ENCODE measurements at places on chromosomes 2 and 18.
A peak's percentile ranks its signal among the peaks of the same experiment; 100 is the strongest.

DNA sequence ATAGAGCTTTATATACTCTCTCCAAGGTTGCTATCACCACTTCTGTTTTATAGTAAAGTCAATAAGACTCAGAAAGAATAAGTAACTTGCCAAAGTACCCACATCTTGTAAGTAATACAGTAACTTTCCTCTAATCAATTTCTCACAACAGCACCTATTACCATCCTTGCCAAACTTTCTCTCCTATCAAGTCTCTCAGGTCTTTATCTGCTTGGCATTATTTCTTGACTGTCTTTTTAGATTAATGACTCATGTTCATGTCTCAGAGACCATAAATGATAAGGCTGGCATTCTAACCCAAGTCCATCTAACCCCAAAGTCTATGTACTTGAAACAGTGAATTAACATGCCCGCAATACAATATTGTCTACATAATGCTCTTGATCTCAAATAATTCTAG, 618.0 kb upstream of the ZEB2 start:
- DNase-seq = no peak

GRCh38 chr2:162768656-162769055, 69.9 kb downstream of the KCNH7 start:
- DNase-seq = no peak

GRCh38 chr2:151182396-151182795, 79.3 kb downstream of the RBM43 start:
- DNase-seq = no peak

DNA sequence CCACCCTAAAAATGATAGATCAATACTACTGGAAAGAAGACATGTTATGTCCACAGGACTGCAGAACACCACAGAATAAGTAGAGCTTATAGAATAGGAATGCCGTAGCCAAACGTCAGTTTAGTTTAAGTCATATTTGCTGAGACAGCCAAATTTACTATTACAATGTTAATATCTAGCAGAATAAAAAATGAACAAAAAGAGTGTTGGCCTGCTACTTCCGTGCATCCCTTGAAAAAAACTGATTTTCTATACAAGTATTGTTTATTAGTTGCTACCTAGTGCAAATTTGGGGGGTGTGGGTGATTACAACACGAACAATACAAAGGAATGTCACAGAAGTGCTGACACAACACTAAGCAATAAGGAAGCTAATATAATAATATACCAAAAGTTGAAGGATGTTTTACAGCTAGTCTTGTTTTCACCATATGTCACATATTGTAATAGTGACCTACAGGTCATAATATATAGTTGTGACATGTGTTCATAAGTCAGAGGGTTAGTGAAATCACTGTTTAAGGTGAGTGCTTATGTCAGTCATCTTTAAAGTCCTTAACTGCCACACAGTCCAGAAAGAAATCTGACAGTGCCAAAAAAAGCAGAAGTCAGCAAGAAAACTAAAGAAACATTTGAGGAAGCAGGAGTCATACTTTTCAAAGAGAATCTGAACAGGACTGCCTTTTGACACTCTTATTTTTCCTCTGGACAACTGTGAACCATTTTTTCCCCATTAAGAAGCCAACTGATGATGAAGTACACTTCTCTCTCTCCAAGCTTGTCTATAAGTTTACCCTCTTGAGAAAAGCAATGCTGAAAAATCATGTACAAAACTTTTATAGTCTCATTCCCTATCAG, 376.4 kb downstream of the ZEB2 start:
- peak; percentile 86 for DNase-seq

DNA sequence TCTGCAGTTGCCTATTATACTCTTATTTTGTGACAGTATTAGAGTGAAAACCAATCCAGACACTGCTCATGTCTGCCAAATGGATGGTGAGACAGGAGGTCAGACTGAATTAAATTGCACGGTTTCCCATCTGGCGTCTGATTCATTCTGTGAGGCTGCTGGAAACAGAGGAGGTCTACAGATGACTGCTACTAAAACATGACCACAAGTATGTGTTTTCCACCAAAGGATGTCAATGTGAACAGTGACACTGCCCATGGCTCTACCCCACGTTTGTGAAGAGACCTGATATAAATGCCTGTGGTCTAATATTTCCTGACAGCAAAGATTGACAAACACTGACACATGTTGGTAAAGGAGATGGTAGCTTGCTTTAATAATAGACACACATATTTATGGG, 104.3 kb upstream of the ST6GAL2 start:
- DNase-seq = no peak

DNA sequence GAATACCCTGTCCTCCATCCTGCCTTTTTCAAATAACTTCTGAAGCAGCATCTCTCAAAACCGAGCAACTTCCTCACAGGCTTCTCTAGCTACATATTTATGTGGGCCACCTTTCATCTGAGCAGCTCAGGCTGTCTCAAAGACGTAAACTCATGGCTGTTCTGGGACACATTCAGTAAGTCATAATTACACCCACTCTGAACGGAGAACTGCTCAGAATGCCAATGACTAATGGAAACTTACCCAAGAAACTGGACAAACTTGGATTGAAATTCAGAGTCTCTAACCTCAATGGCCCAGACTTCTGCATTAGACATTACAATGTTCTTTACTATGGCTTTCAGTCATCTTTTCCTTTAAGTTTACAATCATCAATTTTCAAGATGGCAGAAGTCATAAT, 145.2 kb downstream of the RAD51AP2 start:
- DNase-seq = no peak

DNA sequence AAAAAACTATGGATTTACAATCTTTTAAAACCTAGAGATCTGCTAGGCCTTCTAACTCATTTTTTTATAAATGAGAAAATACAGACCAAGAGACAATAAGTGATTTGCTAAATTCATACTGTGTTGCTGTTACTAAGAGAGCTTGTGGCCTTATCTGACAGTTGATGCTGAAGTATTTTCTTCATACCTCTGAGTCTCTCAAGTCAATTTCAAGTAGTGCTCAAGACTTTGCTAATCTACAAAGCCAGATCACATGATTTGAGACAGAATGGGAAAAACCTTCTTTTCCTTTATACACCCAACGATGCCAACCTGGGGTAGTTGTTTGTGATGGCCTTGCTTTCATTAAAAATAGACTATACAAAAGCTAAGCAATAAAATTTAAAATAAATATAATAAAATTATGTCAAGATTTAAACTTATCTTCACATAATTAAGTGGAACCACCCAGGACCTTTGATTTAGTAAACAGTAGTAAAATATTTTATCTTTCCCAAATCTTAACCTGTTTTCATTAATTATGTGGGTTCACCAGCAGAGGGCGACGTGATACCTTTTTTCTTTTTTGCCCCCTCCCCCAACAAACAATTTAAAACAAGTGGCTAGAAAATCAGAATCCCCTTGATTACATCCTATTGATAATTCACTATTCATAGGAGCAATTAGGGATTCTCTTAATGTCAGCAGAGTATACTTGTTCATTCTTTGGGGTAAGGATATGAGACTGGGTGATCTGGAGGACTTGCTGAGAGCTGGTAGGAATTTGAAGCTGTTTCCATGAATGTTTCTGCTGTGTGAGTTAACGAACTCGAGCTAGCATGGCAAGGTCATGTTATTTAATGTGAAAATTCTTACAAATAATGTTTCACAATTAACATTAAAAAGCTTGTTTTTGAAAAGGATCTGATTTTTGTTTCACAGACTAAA, 49.6 kb upstream of the SLC5A7 start:
- DNase-seq = peak; percentile 21

GRCh38 chr2:64277101-64277849, 133.1 kb upstream of the PELI1 start:
- no peak for DNase-seq

GRCh38 chr18:34121200-34121721, 103.5 kb downstream of the NOL4 start:
- no peak for DNase-seq

DNA sequence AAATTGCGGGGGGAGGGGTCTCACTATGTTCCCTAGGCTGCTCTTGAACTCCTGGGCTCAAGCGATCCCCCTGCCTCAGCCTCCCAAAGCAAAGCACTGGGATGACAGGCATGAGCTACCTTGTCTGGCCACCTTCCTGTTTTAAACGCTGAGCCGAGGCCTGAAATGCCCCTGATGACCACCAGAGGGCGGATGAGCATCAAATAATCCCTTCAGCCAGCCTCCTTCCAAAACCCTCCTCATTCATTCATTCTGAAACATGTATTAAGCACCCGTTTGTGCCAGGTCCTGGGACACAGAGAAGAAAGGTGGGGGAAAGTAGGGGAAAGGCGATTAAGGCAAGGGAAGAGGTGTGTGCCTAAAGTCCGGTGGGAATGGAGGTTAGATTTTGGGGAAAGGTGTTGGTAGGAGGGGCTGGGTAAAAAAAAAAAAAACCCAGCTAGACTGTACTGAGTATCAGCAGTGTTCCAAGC, 30.7 kb upstream of the PTMA start:
- DNase-seq = peak; percentile 77

DNA sequence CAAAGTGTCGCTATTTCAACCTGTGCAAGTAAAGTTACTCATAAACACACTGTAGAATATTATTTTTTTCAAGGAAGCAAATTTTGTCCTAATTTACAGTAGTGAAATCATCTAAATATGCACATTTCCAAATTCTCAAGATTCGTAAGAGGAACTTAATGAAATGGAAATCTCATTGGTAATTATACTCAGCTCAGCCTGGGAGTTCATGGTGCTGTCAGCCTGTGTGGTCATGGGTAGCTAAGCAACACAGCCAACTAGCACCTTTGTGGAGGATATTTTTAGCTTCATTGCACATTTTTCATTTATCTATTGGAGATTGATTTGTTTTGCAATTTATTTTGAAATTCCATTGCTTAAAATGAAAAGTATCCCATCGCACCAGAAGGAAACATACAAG, 975.7 kb upstream of the ZEB2 start:
- DNase-seq = no peak

- no peak for DNase-seq
Observed at GRCh38 chr18:2854875-2855274, 8.1 kb downstream of the EMILIN2 start.

DNA sequence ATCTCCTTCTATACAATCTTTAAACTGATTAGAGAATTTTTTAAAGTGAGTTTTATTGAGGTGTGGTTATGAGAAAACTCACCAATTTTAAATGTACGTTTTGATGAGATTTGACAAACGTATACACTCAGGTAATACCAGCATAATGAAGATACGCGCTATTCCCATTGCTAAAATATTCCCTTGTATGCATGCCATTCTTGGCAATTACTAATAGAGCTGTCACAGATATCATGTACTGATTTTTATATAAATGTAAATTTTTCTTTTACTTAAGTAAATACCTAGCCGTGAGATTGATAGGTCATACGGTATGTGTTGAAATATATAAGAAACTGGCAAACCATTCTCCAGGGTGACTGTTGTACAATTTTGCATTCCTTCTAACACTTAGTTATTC, 384.7 kb downstream of the PTH2R start:
- no peak for DNase-seq

DNA sequence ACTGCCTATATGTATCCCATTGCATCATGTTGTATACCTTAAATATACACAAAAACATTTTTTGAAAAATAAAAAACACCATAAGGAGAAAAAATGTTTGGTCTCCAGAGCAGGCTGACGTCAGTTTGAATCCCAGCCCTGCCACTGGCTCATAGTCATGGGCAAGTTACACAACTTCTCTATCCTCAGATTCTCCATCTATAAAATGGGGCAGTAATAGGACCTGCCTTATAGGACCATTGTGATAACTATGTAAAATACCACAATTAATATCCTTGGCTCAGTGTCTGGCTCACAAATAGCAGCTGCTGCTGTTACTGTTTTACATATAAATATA, 135.6 kb downstream of the SMAD7 start:
- DNase-seq = no peak

- no peak for DNase-seq
Observed at GRCh38 chr2:12686708-12687283, 29.9 kb upstream of the TRIB2 start.

DNA sequence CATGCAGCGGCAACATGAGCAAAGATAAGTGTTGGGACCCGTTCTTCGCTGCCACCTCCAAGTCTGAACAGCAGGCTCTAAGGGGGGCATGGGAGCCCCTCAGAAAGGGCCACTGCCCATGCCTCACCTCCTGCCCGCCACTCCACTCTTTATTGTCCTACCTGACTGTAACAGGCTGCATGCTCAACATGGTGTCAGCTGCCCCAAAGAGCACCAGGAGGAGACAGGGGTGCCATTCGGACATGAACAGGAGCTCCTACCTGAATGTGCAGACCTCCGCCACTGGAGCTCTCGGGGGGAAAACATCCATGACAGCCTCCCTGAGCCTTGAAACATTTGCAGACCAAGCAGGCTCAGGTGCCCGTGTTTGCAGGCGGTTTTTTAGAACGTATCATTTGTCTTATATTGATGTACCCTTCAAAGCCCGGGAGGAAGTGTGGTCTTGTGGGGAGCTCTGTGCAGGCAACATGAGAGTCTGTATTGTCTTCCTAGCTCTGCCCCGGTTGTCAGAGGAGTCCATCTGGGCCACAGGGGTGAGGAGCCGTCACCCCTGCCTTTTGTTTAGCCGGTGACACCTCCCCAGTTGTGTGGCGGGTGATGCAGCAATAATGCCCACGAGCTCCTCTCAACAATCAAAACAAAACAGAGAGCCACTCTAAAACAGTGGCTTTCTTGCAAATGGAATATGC, 35.1 kb upstream of the CD8A start:
- DNase-seq = no peak

GRCh38 chr2:27080140-27080469, 1.7 kb downstream of the EMILIN1 start:
- no peak for DNase-seq

GRCh38 chr2:75466708-75467311, 93.9 kb downstream of the EVA1A start:
- DNase-seq = no peak

DNA sequence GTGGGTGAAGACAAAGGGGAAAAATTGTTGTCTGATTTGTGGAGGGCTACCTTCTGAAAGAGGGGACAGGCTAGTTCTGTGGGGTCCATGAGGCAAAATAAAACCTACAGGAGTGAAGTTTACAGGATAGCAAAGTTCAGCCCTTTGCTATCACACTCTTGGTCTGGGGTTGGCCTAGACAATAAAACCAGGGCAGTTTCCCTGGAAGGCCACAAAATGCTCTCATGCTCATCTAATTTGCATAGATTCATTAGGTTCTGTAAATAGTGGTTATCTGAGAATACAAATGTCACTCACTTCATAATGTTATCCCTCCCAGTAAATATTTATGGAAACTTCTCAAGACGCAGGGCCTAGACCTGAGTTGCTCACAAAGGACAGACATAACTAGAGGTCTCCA, 63.6 kb downstream of the INSIG2 start:
- no peak for DNase-seq

All from Kasumi-1 (cell line).